ENCODE measurements at places on chromosomes 6 and 20. TPM values are rescaled to one million over a fixed set of nuclear protein-coding genes. Genes with fewer than 3 reads are reported as not detected.

PEX7 gene
- 4.5 TPM for total RNA-seq

NOP56 gene
- total RNA-seq, result 1,094 TPM

AMD1 gene
- total RNA-seq, result 141 TPM

COL10A1 gene
- total RNA-seq, result not detected

ZBTB22 gene
- total RNA-seq, result 8.9 TPM
